Inflammatory macrophage treated with lipopolysaccharide for 1 hour (primary cell): ENCODE measurements at places on chromosomes 2 and 18.
A peak's percentile ranks its signal among the peaks of the same experiment; 100 is the strongest.

- DNase-seq: no peak
Measured at GRCh38 chr2:43075811-43076585, 150.4 kb downstream of the ZFP36L2 start.

GRCh38 chr2:201643216-201643890, at the start of gene TMEM237:
Gene TMEM237 (minus strand): TSS chr2:201643503. CDS start chr2:201643400, 103 bp downstream.
- DNase-seq: no peak

DNA sequence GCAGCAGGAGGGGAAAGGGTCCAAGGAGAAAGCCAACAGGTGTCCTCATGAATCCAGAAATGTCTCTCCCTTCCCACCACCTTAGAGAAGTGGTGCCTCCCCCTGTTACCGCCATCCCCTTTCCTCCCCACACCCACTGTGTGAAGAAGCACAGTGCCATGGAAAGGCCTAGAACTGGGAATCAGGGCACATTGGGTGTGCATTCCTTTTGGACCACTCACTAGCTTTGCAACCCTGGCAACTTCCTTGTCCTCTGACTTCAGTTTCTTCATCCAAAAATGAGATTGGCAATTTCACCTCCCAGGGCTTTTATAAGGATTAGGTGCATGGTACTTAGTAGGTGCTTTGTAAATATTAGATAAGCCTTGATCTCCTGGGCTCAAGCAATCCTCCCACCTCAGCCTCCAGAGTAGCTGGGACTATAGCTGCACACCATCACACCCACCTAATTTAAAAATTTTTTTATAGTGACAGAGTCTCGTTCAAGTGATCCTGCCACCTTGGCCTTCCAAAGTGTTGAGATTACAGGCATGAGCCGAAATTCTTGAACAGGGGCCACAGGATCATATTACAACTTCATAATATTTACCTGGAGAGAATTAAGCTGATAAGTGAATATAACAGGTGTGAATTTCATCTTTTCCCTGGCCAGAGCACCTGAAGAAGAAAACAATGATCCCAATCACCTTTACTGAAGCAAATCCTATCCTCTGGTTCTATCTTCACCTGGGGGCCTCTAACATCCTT, 97.9 kb upstream of the TAF1B start:
- DNase-seq: no peak

DNA sequence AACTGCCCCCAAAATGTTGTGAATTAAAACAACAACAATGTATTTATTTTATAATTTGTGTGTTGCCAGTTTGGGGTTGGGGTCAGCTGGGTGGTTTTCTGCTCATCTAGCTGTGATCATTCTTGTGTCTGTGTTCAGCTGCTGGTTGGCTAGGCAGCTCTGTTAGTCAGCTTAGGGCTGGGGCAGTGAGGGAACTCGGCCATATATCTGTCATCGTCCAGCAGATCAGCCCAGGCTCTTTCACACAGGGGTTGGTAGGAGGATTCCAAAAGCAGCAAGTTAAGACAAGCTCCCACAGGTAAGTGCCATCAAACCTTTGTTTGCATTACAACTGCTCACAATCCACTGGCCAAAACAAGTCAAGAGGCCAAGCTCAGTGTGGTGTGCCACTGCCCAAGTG, 121.5 kb downstream of the LPIN1 start:
- no peak for DNase-seq

DNA sequence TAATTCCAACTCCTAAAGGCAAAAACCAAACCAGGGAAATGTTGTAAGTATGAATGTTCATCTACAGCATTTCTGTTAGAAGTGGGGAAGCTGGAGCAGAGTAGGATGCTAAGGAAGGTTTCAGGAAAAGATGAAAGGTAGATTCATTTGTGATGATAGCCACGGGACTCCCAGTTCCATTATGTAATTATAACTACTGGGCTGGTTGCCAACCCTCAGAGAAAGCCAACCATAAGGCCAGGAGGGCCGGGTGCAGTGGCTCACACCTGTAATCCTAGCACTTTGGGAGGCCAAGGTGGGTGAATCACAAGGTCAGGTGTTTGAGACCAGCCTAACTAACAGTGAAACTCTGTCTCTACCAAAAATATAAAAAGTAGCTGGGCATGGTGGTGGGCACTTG, 288.9 kb upstream of the ETAA1 start:
- no peak for DNase-seq

DNA sequence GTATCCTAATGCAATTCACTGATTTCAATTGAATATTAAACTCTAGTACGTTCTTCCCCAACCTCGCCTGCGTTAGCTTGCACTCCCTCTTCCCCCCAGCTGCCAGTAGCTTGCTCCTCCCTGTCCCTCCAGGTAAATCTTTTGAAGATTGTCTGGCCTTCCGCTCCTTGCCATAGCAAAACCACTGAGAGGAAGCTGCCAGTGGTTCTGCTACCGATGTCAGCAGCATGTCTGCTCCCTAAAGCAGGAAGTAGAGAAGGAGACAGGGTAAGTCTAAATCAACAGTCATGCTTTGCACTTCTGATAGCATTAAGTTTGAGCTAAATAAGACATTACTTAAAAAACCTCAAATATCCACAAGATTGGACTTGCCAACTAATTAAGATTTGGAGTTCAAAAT, 89.1 kb downstream of the SCN2A start:
- no peak for DNase-seq

DNA sequence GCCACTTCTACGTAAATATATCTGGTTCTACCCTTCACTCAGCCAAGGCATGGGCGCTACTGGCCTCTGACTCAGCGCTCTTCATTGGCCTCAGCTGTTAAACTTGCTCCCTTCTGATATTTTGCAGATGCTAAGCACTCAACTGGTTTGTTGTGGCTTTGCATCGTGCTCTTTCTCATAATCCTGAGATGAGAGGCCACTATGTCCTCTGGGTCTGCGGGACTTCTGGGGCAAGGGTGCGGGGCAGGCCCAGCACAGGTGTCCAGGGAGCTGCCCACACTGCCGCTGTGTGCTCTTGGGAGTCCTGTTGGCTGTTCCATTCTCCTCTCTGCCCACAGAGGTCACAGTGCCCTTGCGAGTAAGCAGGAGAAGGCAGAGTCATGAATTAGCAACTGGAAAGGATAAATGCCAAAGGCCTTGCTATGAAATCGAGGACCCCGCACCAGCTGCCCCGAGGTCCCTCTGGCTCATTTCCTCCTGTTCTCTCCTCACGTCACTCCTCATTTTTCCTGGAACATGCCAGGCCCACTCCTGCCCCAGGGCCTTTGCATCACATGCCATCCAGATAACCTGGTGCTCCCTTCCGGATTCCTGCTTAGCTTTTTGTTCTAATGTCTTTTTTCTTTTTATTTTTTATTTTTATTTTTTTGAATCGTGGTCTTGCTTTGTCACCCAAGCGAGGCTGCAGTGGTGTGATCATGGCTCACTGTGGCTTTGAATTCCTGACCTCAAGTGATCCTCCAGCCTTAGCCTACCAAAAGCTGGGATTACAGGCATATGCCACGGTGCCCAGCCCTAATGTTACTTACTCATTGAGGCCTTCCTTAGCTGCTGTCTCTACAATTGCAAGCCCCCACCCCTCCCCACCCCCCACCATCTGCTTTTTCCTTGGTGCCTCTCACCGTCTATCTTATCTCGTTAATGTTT, 34.9 kb upstream of the MAT2A start:
- DNase-seq: no peak

GRCh38 chr2:54041135-54041534, 70.3 kb upstream of the PSME4 start:
- no peak for DNase-seq

GRCh38 chr2:205078762-205079161, 533.5 kb downstream of the PARD3B start:
- DNase-seq: no peak

- no peak for DNase-seq
Measured at GRCh38 chr2:128535953-128536352, 217.3 kb upstream of the HS6ST1 start.

GRCh38 chr18:55228191-55228590, 268.9 kb upstream of the CCDC68 start:
- DNase-seq: no peak

GRCh38 chr2:46779447-46779941, 136.1 kb downstream of the MCFD2 start:
- DNase-seq: peak; percentile 3

DNA sequence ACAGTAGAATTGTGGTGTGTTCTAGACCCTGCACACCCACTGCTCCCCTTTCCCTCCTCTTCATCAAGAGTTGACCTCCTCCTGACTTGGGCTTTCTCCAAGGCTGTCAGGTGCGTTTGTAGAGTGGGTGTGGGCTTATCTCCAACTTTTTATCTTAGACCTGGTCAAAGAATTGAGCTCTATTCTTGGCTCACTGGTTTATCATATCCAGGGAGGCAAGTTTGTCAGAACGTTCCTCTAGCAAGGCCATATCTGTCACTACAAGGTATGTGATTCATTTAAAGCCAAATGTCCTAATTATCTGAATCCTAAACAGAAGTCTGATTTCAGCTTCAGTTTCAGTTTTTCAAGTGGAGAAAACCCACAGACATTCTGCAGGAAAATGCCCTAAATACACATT, 117.1 kb upstream of the MGAT5 start:
- DNase-seq: no peak

DNA sequence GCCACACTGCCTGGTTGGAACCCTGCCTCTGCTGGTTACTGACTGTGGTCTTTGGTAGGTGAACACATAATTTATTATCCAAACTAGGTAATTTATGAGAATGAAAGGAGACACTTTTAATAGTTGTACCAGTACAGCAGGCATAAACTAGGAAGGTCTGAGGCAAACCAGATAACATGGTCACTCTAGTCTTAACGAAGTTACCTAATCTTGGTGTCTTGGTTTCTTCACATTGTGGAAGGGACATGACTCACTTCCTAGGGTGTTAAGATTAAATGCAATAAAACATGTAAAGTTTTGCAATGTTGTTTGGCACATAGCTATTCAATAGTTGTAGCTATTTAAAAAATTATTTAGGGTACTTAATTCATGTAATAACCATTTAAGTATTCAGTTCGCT, 23.3 kb downstream of the SPTBN1 start:
- DNase-seq: no peak

DNA sequence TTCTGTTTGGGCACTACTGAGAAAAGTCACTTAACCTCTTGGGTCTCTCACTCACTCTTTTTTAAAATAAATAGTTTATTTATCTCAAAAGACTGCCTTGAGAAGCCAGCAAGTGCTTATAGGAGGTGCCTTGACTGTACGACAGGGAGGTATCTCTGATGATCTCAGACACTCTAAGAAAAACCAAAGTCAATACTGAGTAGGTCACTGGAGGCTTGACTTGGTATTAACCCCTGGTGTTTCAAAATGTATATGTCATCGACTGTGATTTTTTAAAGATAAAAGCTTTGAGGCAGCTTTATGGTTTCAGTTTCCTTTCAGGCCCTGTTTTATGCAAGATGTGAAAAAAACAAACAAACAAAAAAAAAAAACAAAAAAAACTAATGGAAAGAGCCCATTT, 33.7 kb downstream of the MREG start:
- peak; percentile 19 for DNase-seq

- no peak for DNase-seq
Measured at GRCh38 chr2:222391743-222392285, 32.5 kb upstream of the SGPP2 start.

DNA sequence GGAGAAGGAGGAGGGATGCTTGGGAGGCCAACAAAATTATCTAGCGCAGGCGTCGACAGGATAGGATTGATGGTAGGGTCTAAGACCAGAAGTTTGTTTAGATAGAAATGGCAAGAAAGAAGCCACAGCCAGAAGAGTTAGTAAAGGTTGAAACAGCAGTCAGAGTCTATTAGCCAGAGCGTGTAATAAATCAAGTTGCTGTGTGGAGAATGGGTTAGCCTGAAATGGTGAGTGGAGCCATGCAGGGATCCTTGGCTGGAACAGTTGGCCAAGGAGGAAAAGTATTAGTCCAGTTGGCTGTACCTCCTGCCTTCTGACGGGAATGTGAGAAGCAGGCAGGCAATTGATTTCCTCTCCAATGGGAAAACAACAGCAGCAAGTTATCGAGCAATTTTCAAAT, 190.7 kb upstream of the CCDC68 start:
- no peak for DNase-seq

DNA sequence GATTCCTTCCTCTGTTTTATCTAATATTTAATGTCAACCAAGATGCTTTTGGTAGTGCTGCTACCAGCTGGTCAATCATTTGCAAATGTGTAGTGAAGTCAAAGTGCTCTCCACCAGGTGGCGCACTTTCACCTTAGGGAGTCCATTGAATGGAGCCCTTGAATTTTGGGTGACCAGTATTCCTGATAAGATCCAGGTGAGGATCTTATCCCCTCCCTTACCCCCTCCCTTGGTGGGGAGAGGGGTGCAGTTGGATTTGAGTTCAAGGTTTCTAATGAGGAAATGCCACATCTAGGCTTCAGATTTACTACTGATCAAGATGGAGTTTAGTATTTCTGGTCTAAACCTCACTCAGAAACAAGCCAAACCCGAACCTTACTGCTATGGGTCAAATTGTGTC, 12.0 kb upstream of the E2F6 start:
- peak; percentile 96 for DNase-seq
